ENCODE measurements at places on chromosomes 1 and 21.

DNA sequence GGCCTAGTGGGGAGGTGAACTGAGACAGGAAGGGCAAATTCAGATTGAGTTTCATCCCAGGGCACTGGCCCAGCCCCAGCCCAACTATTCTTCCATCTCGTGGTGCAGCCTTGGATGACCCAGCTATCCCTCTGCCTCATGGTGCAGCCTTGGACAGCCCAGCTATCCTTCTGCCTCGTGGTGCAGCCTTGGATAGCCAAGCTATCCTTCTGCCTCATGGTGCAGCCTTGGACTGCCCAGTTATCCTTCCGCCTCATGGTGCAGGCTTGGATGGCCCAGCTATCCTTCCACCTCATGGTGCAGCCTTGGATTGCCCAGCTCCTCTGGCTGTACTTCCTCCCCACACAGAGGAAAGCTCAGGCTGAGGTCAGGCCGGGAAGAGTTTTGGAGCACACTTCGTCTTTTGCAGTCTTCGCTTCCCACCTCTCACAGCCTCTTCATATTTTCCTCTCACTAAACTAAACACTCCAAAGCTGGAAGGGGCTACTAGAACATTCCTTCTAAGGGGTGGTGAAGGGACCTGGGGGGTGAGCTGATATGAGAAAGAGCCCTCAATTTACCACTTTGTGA, 69.8 kb upstream of the TTC34 start:
- no peak for DNase-seq

DNA sequence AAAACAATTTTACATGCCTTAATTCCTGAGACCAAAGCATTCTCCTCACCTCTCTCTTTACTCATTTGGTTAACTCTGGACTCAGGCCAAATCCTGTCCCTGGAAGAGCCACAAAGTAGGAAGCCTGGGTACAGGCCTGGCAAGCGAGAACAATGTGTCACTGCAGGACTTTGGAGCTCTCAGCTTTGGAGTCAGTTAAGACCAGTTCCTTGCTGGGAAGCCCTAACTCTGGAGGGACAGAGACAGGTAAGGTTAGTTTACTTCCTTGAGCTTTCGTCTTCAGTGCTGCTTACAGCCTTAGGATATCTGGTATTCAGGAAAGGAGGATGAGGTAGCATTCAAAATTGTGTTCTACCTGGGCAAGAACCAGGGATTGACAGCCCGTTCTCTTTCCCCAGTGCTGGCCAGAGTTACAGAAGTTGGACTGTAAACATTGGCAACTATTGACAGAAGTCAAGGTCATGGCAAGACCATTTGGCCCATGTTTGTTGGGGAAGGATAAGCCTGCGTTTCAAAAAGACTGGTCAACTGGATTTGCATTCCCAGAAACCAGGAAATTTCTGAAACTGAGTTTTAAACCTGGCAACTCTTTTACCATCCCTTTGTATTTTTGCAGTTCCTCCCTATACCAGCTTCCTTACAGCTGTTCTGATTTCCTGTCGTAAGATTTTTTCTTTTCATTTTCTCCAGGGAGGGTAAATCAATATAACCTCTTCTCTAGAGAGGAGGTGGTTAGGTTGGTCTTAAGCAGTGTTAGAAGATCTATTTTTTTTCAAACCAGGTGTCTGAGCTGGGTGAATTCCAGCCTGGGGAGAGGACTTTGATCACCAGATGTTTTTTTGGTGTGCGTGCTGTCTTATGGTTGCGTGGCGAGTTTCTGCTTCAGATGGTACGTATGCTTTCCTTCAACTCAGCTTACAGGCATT, at the start of gene C4BPB:
Gene C4BPB (plus strand): TSS at position 160 of the 926 bp plus-strand sequence. CDS start 672 bp downstream, at position 832.
- peak; percentile 11 for DNase-seq

DNA sequence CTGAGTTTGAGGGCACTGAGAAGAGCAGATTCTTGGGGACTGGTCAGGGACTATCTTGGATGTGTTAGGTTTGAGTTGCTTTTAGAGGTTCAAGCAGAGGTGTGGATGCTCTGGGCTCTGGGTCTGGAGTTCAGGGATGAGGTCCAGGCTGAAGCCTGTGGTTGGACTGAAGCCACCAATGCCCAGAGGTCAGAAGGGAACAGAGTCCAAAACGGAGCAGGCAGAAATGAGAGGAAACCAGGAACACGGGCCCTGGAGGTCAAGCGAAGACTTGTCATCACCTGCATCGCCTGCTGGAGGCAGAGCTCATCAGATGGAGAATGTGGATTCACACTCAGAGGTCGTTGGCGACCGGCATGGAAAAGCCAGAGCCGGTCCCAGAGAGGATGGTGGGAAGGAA, 129.6 kb upstream of the TMEM51 start:
- DNase-seq = no peak

DNA sequence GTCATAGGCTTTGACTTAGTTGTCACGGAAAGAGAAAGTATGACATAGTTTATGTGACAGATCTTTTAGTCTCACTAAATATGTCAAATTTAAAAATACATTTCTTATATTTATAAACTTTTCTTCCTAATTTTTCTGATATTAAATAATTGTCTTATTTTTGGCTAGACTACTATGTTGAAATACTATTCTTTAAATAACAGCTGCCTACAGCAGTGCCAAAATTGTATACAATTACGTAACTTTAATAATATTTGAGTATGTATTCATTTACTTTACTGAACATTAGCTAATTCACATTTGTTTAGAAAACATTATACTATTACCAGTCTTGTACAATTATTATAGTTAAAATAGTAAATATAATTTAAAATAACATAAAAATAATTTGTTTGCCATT, 137.4 kb downstream of the ADGRL4 start:
- DNase-seq = no peak

DNA sequence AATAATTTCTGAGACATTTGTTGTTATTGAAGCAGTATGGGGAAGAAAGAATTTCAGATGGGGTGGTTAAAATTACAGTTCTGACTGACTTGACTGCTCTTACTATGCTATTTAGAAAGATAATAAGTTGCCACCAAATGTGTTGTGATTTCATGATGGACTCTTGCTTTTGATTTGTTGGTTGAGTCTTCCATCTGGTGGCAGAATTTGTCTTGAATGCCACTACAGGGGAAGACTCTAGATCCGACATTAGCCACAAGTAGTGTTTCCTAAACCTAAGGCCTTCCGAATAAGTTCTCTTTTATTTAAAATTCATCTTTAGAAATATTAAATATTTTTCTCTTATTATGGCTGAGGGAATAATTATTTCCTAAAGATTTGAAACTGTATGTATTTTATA, 190.9 kb upstream of the ADGRL4 start:
- DNase-seq = peak; percentile 3

GRCh38 chr1:2972011-2972878, 49.0 kb upstream of the ACTRT2 start:
- DNase-seq = no peak

DNA sequence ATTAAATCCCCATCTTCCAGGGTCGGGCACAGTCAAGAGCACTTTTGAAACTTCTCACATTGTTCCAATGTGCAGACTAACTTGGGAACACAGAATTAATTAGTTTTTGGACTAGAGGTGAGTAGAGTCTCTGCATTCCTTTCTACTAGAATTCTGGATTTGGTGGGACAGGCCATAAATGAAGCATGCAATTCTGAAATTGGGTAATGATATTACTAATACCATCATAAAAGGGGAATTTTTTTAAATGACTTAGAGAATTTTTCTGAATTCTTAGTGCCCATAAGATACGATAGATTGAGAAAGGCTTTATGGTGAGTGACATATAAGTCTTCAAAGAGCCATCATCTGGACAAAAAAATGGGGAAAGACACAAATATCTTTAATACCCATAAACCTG, 41.8 kb downstream of the ADAMTS5 start:
- DNase-seq = no peak

GRCh38 chr1:166031932-166032571, 134.7 kb downstream of the FAM78B start:
- peak; percentile 63 for DNase-seq

- peak; percentile 60 for DNase-seq
Measured at GRCh38 chr1:35173909-35174540, 18.9 kb downstream of the SFPQ start.

DNA sequence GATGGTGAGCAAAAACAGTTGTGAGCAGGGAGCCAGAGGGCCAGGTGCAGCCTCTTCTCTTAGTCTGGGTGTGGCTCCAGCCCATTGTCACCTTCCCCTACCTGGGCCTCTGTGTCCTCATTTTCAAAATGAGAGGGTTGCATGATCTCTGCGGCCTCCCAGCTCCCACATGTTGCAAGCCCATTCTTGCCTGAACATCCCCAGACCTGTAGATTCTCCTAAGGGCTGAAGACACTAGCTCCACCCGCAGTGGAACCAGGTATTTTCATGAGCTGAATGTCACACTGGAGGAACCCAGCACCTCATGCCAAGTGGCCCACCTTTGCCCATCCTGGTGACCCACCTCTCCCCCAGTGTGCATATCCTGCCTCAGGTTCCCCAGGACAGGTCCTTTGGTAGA, 12.3 kb downstream of the IKBKE start:
- peak; percentile 42 for DNase-seq

- DNase-seq = peak; percentile 50
Measured at GRCh38 chr1:119882132-119883049, 13.9 kb downstream of the ADAM30 start.

- DNase-seq = peak; percentile 34
Measured at GRCh38 chr1:213572912-213573647, 414.7 kb upstream of the PROX1 start.

DNA sequence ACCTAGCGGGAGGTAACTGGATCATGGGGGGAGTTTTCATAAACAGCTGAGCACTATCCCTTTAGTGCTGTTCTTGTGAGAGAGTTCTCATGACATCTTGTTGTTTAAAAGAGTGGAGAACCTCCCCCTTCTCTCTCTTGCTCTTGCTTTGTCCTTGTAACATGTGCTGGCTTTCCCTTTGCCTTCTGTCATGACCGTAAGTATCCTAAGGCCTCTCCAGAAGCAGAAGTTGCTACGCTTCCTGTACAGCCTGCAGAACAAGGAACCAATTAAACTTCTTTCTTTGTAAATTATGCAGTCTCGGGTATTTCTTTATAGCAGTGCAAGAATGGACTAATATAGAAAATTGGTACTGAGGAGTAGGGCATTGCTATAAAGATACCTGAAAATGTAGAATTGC, 515.6 kb downstream of the NEGR1 start:
- no peak for DNase-seq

GRCh38 chr1:181608948-181609347, 125.6 kb downstream of the CACNA1E start:
- DNase-seq = peak; percentile 93

DNA sequence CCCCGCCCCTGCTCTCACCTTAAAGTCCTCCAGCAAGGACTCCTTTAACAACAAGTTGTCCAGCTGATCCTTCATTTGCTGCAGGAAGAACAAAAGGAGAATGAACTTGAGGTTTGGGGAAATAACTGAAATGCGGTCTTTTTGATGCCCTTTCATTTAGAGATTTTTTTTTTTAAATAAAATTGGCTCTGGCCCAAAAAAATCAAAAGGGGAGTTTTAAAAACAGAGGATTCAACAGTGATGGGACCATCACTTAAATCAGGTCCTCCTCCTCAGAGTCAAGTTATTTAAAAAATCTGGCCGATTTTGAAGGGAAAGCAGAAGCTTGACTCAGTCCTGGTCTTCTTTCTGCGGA, 742 bp downstream of the IL19 start:
- no peak for DNase-seq

- DNase-seq = no peak
Measured at GRCh38 chr1:116122955-116123757, 12.0 kb downstream of the MAB21L3 start.

DNA sequence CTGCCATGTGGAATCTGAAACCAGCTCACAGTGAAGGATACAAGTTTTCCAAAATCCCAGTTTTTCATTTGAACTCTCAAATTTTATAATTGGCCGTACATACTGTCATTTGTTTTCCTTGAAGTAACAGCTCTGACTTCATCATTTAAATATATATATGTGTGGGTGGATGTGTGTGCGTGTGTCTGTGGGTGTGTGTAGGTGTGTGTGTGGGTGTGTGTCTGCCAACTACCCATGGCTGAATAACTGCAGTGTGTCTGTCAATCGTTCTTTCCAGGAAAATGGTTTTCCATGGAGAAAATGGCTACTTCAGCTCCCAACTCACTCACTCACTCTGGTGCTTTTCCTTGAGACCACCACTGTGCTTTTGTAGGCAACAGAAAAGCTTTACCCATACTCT, 169.0 kb downstream of the PLPP3 start:
- DNase-seq = no peak

DNA sequence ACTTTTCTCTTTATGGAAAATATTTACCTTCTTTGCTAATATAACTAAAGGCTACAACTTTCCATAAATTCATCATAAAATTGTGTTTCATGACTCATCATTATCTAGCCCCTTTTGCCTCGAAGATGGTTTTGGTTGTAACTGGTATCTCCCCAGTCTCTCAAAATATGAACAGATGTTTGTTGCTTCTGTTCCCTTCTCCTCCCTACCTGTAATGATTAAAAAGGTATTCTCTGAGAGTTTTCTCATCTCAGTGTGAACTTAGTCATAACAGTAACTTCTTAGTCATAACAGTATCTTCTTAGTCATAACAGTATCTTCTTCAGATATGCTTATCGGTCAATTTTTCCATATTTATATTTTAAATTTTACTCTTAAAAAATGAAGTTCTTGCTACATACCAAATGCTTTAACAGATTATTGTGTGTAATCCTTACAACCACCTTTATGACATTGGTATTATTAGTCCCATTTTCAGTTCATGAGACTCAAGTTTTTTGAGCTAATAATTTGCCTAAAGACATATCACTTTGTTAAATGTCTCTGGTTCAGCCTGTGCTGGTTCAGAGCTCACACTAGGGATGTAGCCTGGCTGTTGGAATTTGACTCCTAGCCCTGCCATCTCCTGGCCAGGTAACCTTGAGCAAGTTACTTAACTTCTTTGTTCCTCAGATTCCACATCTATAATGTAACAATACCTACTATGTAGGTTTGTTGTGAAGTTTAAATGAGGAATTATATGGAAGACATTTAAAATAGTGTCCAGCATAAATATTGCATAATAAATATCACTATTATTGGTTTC, 32.6 kb downstream of the ATP1B1 start:
- no peak for DNase-seq

DNA sequence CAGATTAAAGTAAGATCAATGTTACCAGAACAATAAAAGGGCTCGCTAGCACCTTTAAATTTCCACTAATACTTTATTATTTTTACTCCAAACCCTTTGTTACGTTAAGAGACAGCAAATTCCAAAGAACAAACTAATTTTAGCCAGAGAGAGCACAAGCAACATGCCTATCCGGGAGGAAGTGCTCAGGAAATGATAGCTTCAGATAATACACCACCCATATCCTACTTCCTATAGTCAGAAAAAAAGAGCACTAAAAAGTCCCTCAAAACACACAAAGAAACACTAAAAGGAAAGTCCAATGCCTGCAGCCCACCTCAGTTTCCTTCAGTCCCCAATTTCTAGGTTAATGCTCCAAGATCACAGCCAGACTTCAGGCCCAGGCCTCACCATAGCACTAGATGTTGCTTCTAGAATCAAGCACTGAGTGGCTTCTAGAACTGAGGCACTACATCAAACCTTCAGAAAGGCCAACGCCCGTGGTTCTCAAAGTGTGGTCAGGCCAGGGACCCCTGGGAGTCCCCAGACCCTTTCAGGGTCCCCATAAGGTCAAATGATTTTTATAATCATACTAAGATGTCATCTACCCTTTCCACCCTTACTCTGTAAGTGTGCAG, 142.6 kb downstream of the PSMG1 start:
- DNase-seq = no peak

All from NCI-H69 (cell line).